ENCODE measurements at places on chromosomes 7 and 10.

DNA sequence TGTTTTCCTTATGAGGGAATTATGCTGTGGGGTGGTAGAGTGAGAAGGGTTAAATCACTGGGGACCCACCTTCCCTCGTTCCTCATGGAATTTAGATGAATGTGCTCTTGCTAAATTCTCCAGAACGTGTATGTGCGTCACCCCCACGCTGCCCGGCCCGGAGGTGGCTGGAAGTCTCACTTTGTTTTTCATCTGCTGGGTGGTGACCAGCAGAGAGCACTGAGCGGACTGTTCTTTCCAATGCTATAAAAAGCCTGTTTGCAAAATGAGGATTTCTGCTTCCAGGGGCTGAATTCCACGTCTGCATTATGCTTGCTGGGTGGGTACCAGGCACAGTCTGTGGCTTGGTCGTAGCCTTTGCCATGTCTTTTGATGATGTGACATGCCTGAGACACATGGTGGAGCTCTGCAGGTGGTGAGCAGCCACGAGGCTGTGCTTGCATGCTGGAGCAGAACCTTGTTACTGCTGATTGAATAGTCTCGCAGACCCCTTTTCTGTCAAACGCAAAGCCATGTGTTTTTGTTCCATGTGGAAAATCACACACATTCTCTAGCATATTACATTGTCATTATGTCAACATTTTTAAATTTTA is 31.9 kb upstream of the INSYN2A start:
- H3K4me3 ChIP-seq, result no peak overlapping the region
- H3K27ac ChIP-seq, result no peak overlapping the region
- no peaks in the 10 kb centered on the region for H3K27me3 ChIP-seq
- no peaks in the 10 kb centered on the region for H3K36me3 ChIP-seq
- DNase-seq, result peak; percentile 1

DNA sequence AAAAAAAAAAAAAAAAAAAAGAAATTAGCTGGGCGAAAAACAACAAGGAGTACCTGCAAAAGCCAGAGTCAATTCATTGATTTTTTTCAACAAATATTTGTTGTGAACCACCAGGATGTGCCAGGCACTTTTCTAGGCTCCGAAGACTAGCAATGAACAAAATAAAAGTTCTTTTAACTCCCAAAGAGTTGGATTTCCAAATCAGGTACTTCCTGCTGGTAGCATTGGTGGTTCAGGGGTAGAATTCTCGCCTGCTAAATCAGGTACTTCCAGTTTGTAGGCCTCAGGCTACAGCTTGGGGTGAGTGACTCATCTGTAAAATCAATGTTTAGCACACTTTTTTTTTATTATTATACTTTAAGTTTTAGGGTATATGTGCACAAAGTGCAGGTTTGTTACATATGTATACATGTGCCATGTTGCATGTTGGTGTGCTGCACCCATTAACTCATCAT is 10.9 kb downstream of the PPA1 start:
- H3K27me3 ChIP-seq, result no peaks in the 10 kb centered on the region
- H3K36me3 ChIP-seq, result peaks cover 9% of the 10 kb centered on the region
- H3K4me1 ChIP-seq, result peaks cover 3% of the 10 kb centered on the region

DNA sequence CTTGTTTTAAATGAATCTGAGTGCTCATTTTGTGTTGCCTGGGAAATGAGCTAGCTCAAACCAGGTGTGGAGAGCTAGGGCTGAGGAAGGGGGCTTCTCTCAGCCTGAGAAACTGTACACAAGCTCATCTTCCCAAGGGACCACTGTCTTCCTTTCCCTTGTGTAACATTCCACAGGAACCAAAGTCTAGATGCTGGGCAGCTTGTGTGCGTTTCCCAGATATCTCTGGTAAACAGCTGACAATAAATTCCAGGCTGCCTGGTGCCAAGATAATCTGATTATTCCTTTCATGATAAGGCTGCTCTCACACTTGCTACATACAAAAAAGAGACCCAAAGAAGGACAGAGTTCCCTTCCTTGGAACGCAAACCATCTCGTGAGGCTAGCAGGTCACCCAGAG is 33.1 kb upstream of the MKLN1 start:
- no peaks in the 10 kb centered on the region for H3K27me3 ChIP-seq
- DNase-seq, result no peak
- no peak overlapping the region for H3K27ac ChIP-seq
- no peaks in the 10 kb centered on the region for H3K4me1 ChIP-seq
- H3K4me3 ChIP-seq, result no peak overlapping the region

DNA sequence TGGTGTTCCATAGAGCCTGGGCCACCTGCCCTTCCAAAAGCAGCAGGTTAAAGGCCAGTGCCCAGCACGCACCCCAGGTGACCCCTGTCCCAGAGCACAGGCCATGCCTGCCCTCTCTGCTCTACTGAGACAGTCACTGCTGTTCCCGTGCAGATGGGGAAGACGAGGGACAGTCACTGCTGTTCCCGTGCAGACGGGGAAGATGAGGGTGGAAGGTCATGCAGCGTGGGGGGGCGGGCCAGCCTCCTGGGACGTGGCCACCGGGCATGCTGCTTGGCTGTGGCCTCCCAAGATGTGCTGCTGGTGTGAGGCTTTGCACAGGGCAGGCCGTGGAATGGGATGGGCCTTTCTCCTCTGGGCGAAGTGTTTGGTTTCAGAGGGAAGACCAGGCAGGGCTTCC is 18.4 kb downstream of the LRRC27 start:
- no peak overlapping the region for H3K4me3 ChIP-seq
- H3K4me1 ChIP-seq, result peaks cover 5% of the 10 kb centered on the region
- no peak for DNase-seq
- H3K27me3 ChIP-seq, result no peaks in the 10 kb centered on the region
- no peaks in the 10 kb centered on the region for H3K36me3 ChIP-seq
- H3K27ac ChIP-seq, result no peak overlapping the region

GRCh38 chr10:102753718-102754117 is 10.0 kb downstream of the WBP1L start:
- no peak overlapping the region for H3K4me3 ChIP-seq
- H3K27me3 ChIP-seq, result no peaks in the 10 kb centered on the region
- peaks cover 7% of the 10 kb centered on the region for H3K36me3 ChIP-seq
- no peak for DNase-seq
- peaks cover 33% of the 10 kb centered on the region for H3K4me1 ChIP-seq
- no peak overlapping the region for H3K27ac ChIP-seq

GRCh38 chr7:87216701-87217508 is 2.6 kb downstream of the TMEM243 start:
- peak overlapping the region; percentile 97 for H3K27ac ChIP-seq
- no peaks in the 10 kb centered on the region for H3K27me3 ChIP-seq
- peaks cover 67% of the 10 kb centered on the region for H3K4me1 ChIP-seq
- peak; percentile 75 for DNase-seq
- H3K36me3 ChIP-seq, result peaks cover 3% of the 10 kb centered on the region
- H3K4me3 ChIP-seq, result peak overlapping the region; percentile 89

- H3K27me3 ChIP-seq, result no peaks in the 10 kb centered on the region
- no peaks in the 10 kb centered on the region for H3K4me1 ChIP-seq
Observed at GRCh38 chr10:124896751-124897150, 45.2 kb upstream of the ZRANB1 start.

DNA sequence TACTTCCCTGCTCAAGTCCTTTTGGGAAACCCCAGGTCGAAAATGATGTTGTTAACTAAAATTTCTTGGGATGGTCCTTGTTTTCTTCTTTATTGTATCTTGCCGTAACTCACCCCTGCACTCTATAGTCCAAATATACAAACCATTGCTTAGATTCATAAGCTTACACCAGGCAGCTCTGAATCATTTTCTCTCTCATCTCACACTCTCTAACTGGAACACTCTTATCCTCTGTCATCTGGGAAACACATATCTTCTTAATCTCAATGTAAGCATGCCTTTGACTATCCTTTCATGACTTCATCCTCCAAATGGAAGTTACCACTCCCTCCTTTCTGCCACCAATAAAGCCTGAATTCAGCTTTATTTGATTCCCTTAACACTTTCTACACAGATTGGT is 175.8 kb upstream of the ANK3 start:
- H3K4me1 ChIP-seq, result no peaks in the 10 kb centered on the region
- H3K27me3 ChIP-seq, result no peaks in the 10 kb centered on the region
- DNase-seq, result no peak
- H3K27ac ChIP-seq, result no peak overlapping the region
- no peak overlapping the region for H3K4me3 ChIP-seq
- no peaks in the 10 kb centered on the region for H3K36me3 ChIP-seq

GRCh38 chr7:133638857-133639256 is 386.0 kb downstream of the EXOC4 start:
- no peaks in the 10 kb centered on the region for H3K36me3 ChIP-seq
- no peak overlapping the region for H3K27ac ChIP-seq
- DNase-seq, result no peak
- H3K4me1 ChIP-seq, result no peaks in the 10 kb centered on the region
- no peak overlapping the region for H3K4me3 ChIP-seq

DNA sequence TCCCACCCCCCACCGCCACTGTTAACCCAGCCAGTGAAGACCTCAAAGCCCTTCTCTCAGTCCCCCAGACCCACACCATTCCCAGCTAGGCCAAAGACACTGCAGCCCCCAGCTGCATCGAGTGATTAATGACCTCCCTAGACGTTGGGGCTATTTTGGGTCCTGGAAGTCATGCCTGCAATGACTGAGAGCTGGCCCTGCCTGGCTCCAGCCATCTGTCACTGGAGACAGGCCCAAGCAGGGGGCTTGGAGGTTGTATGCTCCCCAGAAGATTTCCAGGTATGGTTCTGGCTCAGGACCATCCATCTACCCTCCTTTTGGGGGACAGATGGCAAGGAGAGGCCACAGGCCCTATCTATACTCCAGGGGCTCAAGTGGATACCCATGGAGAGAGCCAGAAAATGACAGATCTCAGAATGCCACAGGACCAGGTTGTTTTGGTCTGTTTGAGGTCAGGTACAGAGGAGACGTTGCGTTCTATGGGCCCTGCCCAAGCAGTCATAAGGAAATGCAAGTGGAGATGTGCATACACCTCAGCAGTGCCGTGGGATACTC is 5.1 kb downstream of the KCNIP2 start:
- H3K27me3 ChIP-seq, result no peaks in the 10 kb centered on the region
- DNase-seq, result no peak
- no peak overlapping the region for H3K27ac ChIP-seq
- no peak overlapping the region for H3K4me3 ChIP-seq
- peaks cover 64% of the 10 kb centered on the region for H3K4me1 ChIP-seq
- no peaks in the 10 kb centered on the region for H3K36me3 ChIP-seq

- no peak overlapping the region for H3K27ac ChIP-seq
- no peaks in the 10 kb centered on the region for H3K36me3 ChIP-seq
- no peak overlapping the region for H3K4me3 ChIP-seq
- no peaks in the 10 kb centered on the region for H3K27me3 ChIP-seq
- no peaks in the 10 kb centered on the region for H3K4me1 ChIP-seq
- DNase-seq, result no peak
Observed at GRCh38 chr7:27586825-27587224, 75.9 kb downstream of the HIBADH start.

- H3K36me3 ChIP-seq, result peaks cover 9% of the 10 kb centered on the region
- no peaks in the 10 kb centered on the region for H3K4me1 ChIP-seq
- no peak overlapping the region for H3K4me3 ChIP-seq
- H3K27ac ChIP-seq, result no peak overlapping the region
- no peak for DNase-seq
Observed at GRCh38 chr10:16674147-16674703, 143.0 kb downstream of the RSU1 start.

DNA sequence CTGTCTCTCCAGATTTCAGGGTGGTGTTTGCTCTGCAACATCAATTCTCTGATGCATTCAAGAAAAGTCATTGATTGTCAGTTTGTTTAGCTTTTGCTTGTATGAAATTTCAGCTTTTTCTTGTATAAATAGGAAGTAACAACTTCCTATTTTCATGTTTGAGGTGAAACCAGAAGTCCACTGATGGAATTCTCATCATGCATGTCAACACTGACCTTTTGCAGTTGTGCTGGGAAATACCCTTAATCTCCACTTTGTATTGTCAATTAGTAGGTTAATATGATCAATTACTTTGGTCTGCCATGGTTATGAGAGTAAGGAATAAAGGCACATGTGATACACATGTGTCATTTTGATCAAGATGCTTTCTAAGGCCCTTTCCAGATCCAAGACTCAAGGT is 208.8 kb upstream of the HPS1 start:
- peaks cover 3% of the 10 kb centered on the region for H3K27me3 ChIP-seq
- H3K4me3 ChIP-seq, result no peak overlapping the region
- no peak for DNase-seq
- H3K4me1 ChIP-seq, result no peaks in the 10 kb centered on the region
- no peaks in the 10 kb centered on the region for H3K36me3 ChIP-seq
- no peak overlapping the region for H3K27ac ChIP-seq

GRCh38 chr10:71679425-71679824 is 40.2 kb downstream of the C10orf105 start:
- DNase-seq, result no peak
- H3K27me3 ChIP-seq, result peaks cover 2% of the 10 kb centered on the region
- H3K27ac ChIP-seq, result no peak overlapping the region
- H3K4me3 ChIP-seq, result no peak overlapping the region
- peaks cover 4% of the 10 kb centered on the region for H3K4me1 ChIP-seq

DNA sequence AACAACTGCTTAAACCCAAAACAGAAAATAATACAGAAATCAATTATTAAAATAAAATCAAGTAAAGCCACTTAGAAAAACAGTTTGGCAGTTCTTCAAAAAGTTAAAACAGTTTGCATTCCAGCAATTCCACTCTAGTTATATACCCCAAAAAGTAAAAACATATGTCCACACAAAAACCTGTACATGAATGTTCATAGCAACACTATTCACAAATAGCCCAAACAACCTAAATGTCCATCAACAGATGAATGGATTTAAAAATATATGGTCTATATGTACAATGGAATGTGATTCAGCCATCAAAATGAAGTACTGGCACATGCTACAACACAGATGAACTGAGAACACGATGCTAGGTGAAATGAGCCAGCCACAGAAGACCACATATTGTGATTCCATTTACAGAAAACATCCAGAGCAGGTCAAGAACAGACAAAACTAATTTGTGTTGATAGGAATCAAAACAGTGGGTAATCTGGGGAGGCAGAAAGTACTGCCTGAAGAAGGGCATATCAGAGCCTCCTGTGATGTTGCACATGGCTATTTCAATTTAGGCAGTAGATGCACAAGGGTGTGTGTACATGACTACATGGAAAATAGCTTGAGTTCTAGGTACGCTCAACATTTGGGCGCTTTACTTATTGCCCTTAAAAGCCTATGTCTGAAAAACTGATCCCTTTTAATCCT is 66.3 kb downstream of the CYTH3 start:
- H3K36me3 ChIP-seq, result no peaks in the 10 kb centered on the region
- no peak overlapping the region for H3K27ac ChIP-seq
- no peak for DNase-seq
- no peaks in the 10 kb centered on the region for H3K27me3 ChIP-seq

GRCh38 chr10:50260791-50261281 is 9.5 kb upstream of the ASAH2 start:
- H3K27ac ChIP-seq, result no peak overlapping the region
- no peak for DNase-seq
- H3K36me3 ChIP-seq, result no peaks in the 10 kb centered on the region
- no peaks in the 10 kb centered on the region for H3K27me3 ChIP-seq

- no peak for DNase-seq
- H3K36me3 ChIP-seq, result no peaks in the 10 kb centered on the region
- no peaks in the 10 kb centered on the region for H3K27me3 ChIP-seq
- H3K27ac ChIP-seq, result no peak overlapping the region
Observed at GRCh38 chr7:124387056-124387455, 354.2 kb upstream of the TMEM229A start.

- no peak overlapping the region for H3K4me3 ChIP-seq
- no peak overlapping the region for H3K27ac ChIP-seq
- peaks cover 7% of the 10 kb centered on the region for H3K4me1 ChIP-seq
- no peaks in the 10 kb centered on the region for H3K27me3 ChIP-seq
Observed at GRCh38 chr7:38903057-38903456, 5.9 kb downstream of the VPS41 start.

GRCh38 chr10:6648894-6649720 is 69.0 kb upstream of the PRKCQ start:
- H3K27me3 ChIP-seq, result no peaks in the 10 kb centered on the region
- DNase-seq, result no peak
- H3K36me3 ChIP-seq, result no peaks in the 10 kb centered on the region
- H3K4me1 ChIP-seq, result peaks cover 9% of the 10 kb centered on the region
- H3K27ac ChIP-seq, result no peak overlapping the region

GRCh38 chr7:85897967-85898366 is 711.1 kb upstream of the SEMA3D start:
- no peak overlapping the region for H3K27ac ChIP-seq
- no peak overlapping the region for H3K4me3 ChIP-seq
